ENCODE measurements at places on chromosomes 7 and 10.
A peak's percentile ranks its signal among the peaks of the same experiment; 100 is the strongest.

GRCh38 chr7:22470981-22471380 is 29.0 kb downstream of the STEAP1B start:
- H3K4me1 ChIP-seq = no peaks in the 10 kb centered on the region
- H3K27ac ChIP-seq = no peak overlapping the region

DNA sequence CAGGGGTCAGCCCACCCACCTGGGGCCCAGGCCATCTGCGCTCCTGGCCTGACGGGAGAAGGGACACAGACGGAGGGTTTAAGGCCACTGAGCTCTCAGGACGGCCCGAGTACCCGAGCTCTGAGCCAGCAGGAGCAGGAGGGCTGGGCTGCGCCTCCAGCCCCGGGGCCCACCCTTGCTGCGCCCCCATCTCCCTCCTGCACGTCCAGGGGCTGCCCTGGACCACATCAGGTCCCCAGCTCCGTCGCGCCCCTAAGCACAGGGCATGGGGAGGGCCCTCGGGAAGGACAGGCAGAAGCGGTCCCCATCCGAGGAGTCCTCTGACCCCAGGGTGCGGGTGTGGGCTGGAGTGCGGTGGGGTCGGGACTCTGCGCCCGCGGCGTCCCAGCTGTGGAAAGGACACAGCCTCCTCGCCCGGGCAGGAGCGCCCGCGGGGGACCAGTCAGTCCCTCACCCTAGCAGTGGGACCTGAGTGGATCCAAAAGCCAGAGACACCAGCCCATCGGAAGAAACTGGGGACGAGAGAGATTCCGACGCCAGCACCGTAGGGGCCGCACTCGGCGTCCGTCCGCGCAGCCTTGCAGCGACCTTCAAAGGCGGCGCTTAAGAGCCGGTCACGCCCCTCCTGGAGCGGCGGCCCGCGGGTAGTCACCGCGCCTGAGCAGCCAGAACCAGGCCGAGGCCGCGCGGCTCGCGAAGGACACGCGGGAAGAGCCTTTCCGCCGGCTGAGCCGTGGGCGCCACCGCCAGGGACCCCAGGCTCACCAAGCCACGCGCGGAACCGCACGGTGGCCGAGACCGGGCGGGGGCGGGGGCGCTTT is 15.9 kb downstream of the CAMK2B start:
- peaks cover 54% of the 10 kb centered on the region for H3K27me3 ChIP-seq
- peak; percentile 72 for DNase-seq
- H3K4me1 ChIP-seq = peaks cover 4% of the 10 kb centered on the region
- peak overlapping the region; percentile 67 for H3K4me3 ChIP-seq
- no peak overlapping the region for H3K27ac ChIP-seq

DNA sequence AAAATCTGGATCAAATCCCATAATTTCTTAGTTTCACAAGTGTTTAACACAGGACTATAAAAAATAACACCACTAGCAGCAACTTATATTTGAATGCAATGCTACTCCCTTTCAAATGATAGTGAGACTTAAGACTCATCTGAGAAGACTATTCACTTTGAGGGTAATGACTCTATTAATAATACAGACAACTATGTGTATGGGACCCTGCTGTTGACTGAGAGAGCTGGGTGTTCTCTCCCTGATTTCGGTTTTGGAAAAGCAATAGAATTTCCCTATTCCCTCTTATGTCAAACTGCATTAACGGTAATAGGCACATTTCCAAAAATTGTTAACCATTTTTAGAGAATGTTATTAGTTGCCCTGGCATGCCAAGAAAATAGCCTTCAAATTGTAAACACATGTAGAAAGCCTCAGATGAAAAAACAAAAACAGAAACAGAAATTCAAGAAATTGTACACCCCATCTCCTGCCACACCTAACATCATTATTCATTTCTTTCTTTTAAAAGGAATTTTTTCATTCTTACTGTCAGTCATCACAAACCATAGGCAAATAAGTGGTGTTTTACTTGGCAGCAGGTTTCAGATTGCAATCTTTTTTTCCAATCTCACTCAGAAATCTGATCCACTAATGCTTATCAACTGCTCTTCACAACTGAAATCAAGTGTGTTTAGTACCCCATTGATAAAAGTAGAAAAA is 153.7 kb downstream of the TFPI2 start:
- no peaks in the 10 kb centered on the region for H3K27me3 ChIP-seq
- no peak overlapping the region for H3K4me3 ChIP-seq
- H3K27ac ChIP-seq = no peak overlapping the region
- no peaks in the 10 kb centered on the region for H3K4me1 ChIP-seq
- peaks cover 4% of the 10 kb centered on the region for H3K36me3 ChIP-seq

DNA sequence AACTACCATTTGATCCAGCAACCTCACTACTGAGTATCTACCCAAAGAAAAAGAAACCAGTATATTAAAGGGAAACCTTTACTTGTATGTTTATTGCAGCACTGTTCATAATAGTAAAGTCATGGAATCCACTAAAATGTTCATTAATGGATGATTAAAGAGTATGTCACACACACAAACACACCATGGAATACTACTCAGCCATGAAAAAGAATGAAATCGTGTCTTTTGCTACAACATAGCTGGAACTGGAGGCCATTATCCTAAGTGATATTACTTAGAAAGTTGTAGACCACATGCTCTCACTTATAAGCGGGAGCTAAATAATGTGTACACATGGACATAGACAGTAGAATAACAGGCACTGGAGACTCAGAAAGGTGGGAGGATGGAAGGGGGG is 203.0 kb upstream of the SLC26A5 start:
- no peak for DNase-seq
- H3K4me1 ChIP-seq = peaks cover 12% of the 10 kb centered on the region
- no peaks in the 10 kb centered on the region for H3K27me3 ChIP-seq
- H3K4me3 ChIP-seq = no peak overlapping the region

DNA sequence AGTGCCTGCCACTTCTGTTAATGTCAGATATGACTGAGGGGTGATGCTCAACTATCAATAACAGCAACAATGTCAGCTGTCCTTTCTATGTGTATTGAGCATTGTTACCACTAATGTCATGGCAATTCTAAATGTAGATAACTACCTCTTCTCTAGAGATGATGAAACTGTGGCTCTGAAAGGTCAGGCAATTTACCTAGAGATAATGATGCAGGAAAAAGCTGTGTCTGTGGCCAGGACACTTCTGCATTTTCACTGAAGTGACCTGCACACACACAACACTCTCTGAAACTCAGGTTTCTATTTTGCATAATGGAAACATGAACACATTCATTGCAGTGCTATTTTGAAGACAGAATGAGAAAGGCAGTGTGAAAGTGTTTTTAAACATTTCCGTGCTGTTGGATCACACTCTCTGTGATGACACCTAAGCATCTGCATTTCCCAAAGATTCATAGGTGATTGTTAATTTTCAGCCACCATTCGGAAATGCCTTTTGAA is 148.2 kb downstream of the KCND2 start:
- no peaks in the 10 kb centered on the region for H3K27me3 ChIP-seq
- no peak for DNase-seq
- H3K4me1 ChIP-seq = peaks cover 6% of the 10 kb centered on the region
- H3K27ac ChIP-seq = no peak overlapping the region
- H3K36me3 ChIP-seq = no peaks in the 10 kb centered on the region

GRCh38 chr7:1654111-1654510 is 16.0 kb upstream of the ELFN1 start:
- no peaks in the 10 kb centered on the region for H3K4me1 ChIP-seq
- no peak overlapping the region for H3K27ac ChIP-seq
- no peak overlapping the region for H3K4me3 ChIP-seq
- H3K36me3 ChIP-seq = no peaks in the 10 kb centered on the region
- no peaks in the 10 kb centered on the region for H3K27me3 ChIP-seq
- DNase-seq = peak; percentile 8

DNA sequence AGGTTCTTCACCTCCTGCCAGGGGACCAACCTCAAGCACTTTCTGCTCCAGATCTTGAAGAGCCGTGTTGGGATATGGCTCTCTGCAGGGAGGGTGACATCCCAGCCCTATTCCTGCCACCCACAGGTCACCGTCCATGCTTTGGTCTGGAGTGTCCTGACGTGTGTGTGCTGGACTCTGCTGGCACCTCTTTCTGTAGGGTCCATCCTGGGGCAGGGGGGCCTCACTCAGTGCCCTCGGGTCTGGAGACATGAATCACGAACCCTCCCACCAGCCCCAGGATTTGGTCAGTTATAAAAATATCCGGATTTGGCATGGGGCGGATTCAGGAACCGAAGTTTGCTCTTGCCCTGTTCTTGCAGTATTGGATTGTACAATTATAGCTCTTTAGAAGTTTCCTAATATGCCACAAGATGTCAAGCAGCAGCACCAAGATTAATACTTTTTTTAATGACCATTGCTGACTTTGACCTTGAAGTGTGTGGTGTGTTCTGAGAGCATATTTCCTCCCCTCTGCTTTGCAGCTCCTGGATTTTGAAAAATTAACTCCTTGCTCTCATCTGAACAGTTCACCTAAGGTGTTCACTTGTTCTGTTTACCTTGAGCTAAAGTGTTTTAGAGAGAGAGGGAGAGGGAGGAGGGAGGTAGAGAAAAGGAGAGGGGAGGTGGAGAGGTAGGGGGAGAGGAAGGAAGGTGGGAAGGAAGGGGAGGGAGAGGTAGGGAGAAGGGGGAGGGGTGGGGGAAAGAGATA is 95.4 kb upstream of the SHH start:
- H3K27ac ChIP-seq = no peak overlapping the region
- H3K36me3 ChIP-seq = peaks cover 56% of the 10 kb centered on the region
- no peak for DNase-seq
- H3K4me3 ChIP-seq = no peak overlapping the region
- H3K4me1 ChIP-seq = no peaks in the 10 kb centered on the region
- H3K27me3 ChIP-seq = peaks cover 8% of the 10 kb centered on the region

DNA sequence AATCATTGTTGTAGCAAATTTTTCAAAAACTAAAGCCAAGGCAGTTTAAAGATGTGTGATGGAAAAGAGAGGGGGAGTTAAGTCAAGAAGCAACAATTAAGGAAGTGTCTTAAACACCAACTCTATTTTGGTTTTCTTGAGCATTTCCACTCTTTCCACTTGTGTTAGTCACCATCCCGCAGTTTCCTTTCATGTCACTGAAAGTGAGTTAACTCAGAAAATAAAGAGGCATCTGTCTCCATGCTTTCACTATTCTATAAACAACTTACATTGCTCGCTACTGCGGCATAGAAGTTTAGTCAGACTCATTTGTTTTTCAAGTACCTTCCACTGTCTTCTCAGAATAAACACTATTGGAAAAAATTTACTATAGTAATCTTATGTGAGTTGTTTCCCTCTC is 284.9 kb upstream of the SEMA3D start:
- H3K27ac ChIP-seq = no peak overlapping the region
- no peaks in the 10 kb centered on the region for H3K36me3 ChIP-seq
- no peak overlapping the region for H3K4me3 ChIP-seq
- no peaks in the 10 kb centered on the region for H3K4me1 ChIP-seq
- DNase-seq = no peak

- H3K4me1 ChIP-seq = peaks cover 40% of the 10 kb centered on the region
- peaks cover 72% of the 10 kb centered on the region for H3K27me3 ChIP-seq
- peak overlapping the region; percentile 92 for H3K4me3 ChIP-seq
- no peak for DNase-seq
- H3K36me3 ChIP-seq = no peaks in the 10 kb centered on the region
Observed at GRCh38 chr10:7409045-7409731, 1.6 kb downstream of the SFMBT2 start.

GRCh38 chr7:116809636-116810266 is 52.6 kb upstream of the CAPZA2 start:
- no peak overlapping the region for H3K27ac ChIP-seq
- H3K4me3 ChIP-seq = no peak overlapping the region
- no peaks in the 10 kb centered on the region for H3K27me3 ChIP-seq
- peaks cover 35% of the 10 kb centered on the region for H3K4me1 ChIP-seq
- H3K36me3 ChIP-seq = no peaks in the 10 kb centered on the region

DNA sequence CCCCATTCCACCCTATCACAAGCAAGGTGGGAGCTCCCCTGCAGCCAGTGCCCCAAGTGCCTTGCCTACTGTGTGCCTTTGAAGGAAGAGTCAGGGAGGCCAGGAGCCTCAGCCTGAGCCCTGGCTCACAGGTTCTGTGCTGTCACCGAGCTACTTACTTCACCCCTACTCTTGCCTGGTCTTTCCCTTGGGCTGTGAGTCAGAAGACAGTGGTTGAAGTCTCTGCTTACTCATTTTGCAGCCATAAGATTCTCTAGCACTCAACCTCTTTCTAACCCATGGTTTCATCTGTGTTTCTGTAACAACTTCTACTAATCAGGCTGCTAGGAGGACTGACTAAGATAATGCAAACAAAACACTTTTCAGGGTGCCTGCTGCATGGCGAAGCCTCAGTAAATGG is 114.5 kb downstream of the PLCE1 start:
- H3K4me1 ChIP-seq = peaks cover 2% of the 10 kb centered on the region
- no peak for DNase-seq
- no peak overlapping the region for H3K4me3 ChIP-seq
- H3K36me3 ChIP-seq = no peaks in the 10 kb centered on the region
- no peak overlapping the region for H3K27ac ChIP-seq

GRCh38 chr7:39816462-39817060 is 133.5 kb upstream of the CDK13 start:
- no peak overlapping the region for H3K27ac ChIP-seq
- 0 out of 2 replicates have a peak, but pooled peaks cover 3% of the 10 kb centered on the region for H3K4me1 ChIP-seq
- no peak overlapping the region for H3K4me3 ChIP-seq
- H3K27me3 ChIP-seq = peaks cover 3% of the 10 kb centered on the region
- DNase-seq = no peak

DNA sequence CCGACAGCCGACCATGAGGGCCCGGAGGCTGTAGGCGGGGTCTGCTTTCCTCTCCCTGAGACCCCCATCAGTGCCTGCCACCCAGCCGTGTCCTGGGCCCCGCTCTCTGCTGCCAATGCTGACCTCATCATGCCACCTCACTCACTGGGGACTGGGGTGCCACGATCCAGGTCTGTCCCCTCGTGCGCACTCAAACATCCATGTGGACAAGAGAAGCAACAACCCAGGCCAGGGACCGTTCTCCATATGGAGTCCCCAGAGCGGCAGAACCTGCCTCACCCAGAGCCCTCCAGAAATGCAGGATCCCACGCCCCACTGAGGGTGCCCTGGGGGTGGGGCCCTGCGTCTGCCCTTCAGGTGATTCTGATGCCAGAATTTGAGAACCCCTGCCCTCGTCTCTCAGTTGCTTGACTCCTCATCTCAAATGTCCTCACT is 210.0 kb upstream of the PPP2R2D start:
- H3K27ac ChIP-seq = no peak overlapping the region
- no peaks in the 10 kb centered on the region for H3K36me3 ChIP-seq
- no peak for DNase-seq
- no peaks in the 10 kb centered on the region for H3K27me3 ChIP-seq
- no peak overlapping the region for H3K4me3 ChIP-seq

Data from WTC11 (cell line).